ENCODE measurements at places on chromosomes 7 and 10. TPM values are rescaled to one million over a fixed set of nuclear protein-coding genes. Genes with fewer than 3 reads are reported as not detected.

GRCh38 chr7:158463317-158463716 lies 124.3 kb downstream of the PTPRN2 start:
- no peak for DNase-seq

Gene PDE6C
- not detected for polyA plus RNA-seq

DNA sequence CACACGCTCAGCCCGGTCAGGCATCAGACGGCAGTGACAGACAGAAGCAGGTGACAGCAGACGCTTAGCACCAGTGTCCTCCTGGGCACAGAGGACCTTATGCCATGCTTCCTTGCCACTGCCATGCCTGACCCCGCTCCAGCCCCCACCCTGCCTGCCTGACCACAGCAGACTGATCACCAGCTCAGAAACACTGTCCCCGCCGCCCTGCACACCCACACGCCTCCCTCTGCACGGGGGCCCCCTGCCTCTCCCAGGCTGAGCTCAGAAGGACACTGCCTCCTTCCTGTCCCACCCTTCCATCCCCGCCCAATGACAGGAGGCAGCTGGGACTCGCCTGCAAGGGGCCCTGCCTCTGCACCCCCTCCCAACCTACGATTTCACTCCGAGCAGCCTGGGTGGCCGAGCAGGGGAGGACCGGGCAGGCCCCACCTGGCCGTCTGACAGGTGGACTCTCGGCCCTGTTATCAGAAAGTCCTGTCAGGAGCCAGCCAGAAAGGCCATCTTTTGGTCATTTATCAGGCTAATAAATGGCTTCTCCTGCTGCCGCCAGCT lies 183.4 kb downstream of the ELFN1 start:
- DNase-seq = no peak

Gene INA
- 265 TPM for polyA plus RNA-seq

- DNase-seq = no peak
These were observed 5.0 kb downstream of the CHAT start for GRCh38 chr10:49618821-49619220.
